Renal pelvis (tissue), 12 donors: ENCODE measurements at places on chromosomes 7 and 10. TPM values are rescaled to one million over a fixed set of nuclear protein-coding genes. Genes with fewer than 3 reads are reported as not detected.

GRCh38 chr10:60980997-60981396 is 37.0 kb upstream of the RHOBTB1 start:
- no peak for DNase-seq

DNA sequence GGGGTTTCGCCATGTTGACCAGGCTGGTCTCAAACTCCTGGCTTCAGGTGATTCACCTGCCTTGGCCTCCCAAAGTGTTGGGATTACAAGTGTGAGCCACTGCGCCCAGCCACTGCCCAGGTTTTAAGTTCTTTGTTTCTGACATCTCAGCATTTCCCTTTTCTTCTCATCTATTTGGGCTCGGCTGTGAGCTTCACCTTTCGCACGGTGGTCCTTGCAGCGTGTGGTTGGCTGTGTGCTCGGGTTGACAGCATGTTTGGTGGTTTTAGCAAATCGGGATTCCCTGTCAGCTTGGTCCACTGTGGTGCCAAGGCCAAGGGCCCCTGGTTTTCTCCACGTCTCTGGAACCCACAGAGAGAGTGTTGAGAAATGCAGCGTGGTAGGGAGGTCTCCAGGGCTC is 138.8 kb downstream of the DNAJB6 start:
- no peak for DNase-seq

DNA sequence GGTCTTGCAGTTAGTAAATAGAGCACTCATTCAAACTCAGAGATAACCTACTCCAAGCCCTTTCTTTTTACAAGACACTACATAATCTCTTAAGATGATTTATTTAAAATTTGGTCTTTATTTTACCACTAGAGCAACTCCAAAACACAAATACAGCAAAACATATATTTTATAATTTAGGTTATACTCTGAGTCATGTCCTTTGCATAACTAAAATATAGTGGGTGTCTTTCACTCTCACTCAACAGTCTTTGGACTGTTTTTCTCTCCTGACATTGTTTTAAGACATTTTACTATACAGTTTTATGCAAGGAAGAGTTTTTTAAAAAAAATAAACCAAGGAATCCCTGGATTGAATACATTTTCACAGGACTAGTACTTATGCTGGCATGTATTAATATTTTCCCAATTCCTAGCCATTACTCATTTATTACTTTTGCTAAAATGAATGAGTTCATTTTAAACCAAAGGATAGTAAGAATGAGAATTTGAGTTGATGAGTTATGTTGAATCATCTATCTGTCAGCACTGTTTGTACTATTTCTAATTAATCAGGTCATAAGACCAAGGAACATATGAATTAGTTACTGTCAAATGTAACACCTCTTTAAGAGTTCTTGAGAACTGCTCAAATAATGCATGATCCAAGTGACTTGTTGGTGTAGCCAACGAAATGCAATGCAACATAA is 303.1 kb upstream of the FZD1 start:
- no peak for DNase-seq

DNA sequence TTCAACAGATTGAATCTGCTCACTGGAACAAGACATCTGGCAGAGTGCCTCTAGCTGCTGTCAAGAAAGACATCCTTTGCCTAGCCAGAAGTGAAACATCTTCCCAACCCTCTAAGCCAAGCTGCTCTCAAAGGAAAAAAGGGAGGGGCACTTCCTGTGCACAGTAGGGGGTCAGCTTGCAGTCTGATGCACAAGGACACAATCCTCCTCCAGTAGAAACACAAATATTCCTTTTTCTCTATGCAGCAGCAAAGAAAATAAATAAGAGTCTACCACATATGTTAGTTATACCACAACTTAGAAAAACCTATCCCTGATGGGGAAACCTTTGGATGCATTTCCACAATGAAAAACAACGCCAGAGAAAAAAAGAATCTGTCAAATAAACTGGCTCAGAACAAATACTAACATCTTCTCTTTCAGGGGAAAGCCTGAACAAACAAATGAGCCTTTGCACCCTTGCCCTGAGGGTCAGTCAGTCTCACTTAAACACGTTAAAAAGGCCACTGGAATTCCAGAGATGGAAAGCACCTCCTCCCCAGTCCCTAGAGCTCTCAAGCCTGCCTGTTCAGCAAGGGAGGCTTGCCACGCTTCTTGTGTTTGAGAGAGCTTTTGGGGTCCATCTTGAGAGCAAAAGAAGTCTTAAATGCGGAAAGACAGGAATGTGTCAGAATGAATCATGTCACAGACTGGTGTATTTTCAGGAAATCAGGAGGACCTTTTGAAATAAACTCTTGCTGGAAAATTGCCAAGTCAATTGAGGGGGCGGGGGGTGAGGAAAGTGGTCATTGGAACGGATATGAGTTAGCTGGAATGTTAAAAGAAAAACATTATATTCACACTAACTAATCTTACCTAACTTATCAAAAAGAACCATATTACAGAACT is 7.5 kb downstream of the LAMB1 start:
- DNase-seq = peak; percentile 65

- DNase-seq = no peak
Observed at GRCh38 chr7:70034999-70035398, 436.7 kb downstream of the AUTS2 start.

- no peak for DNase-seq
Observed at GRCh38 chr7:42180806-42181205, 56.2 kb downstream of the GLI3 start.

- DNase-seq = no peak
Observed at GRCh38 chr7:140229591-140230515, 53.1 kb upstream of the KDM7A start.

GRCh38 chr7:68892236-68892635 is 706.0 kb upstream of the AUTS2 start:
- no peak for DNase-seq

SEMA3A gene
- polyA plus RNA-seq = 15.1 TPM

ZNF503 gene
- polyA plus RNA-seq = 66.8 TPM

CALCR gene
- 0.92 TPM for polyA plus RNA-seq

TSPAN33 gene
- polyA plus RNA-seq = 81.0 TPM

FAM24B gene
- polyA plus RNA-seq = 4.5 TPM

TNS3 gene
- polyA plus RNA-seq = 93.7 TPM

SHTN1 gene
- 21.7 TPM for polyA plus RNA-seq
